A549 treated with CORT108297 at 1 μM for 4 hours (cell line): ENCODE measurements at places on chromosomes 5 and 9. TPM values are rescaled to one million over a fixed set of nuclear protein-coding genes. Genes with fewer than 3 reads are reported as not detected.

SV2C gene
- total RNA-seq = not detected in 5 replicates

PIP5KL1 gene
- total RNA-seq = 1.4 to 2.4 TPM (median 2.3 TPM) in 5 replicates

PLPPR1 gene
- total RNA-seq = not detected in 5 replicates

KCNV2 gene
- not detected in 5 replicates for total RNA-seq

SIGMAR1 gene
- 158 to 211 TPM (median 201 TPM) in 5 replicates for total RNA-seq

SMAD5 gene
- total RNA-seq = 19.6 to 31.8 TPM (median 30.9 TPM) in 5 replicates

NSUN2 gene
- 91.1 to 100 TPM (median 93.1 TPM) in 5 replicates for total RNA-seq

TNC gene
- total RNA-seq = 0.68 to 1.1 TPM (median 0.92 TPM) in 5 replicates

TAF1L gene
- 0.01 TPM in 1 of 5 replicates, not detected in the others for total RNA-seq

G3BP1 gene
- 132 to 171 TPM (median 137 TPM) in 5 replicates for total RNA-seq

NKD2 gene
- total RNA-seq = 13.7 to 19.1 TPM (median 18.3 TPM) in 5 replicates

ADAMTS19 gene
- total RNA-seq = not detected in 5 replicates

EGFL7 gene
- 37.0 to 63.6 TPM (median 60.7 TPM) in 5 replicates for total RNA-seq

ANKRD18A gene
- total RNA-seq = 8.9 to 14.8 TPM (median 11.5 TPM) in 5 replicates

RIC1 gene
- 9.2 to 13.4 TPM (median 12.9 TPM) in 5 replicates for total RNA-seq

APBA1 gene
- total RNA-seq = 0.11 to 0.29 TPM (median 0.14 TPM) in 5 replicates

WHRN gene
- total RNA-seq = 4.3 to 8.3 TPM (median 7.8 TPM) in 5 replicates

SPATA31C1 gene
- not detected in 5 replicates for total RNA-seq

ZDHHC11 gene
- total RNA-seq = 14.5 to 21.3 TPM (median 17.1 TPM) in 5 replicates

MYMK gene
- total RNA-seq = not detected in 5 replicates

KIF4B gene
- total RNA-seq = 0.02 to 0.05 TPM (median 0.03 TPM) in 3 of 5 replicates, not detected in the others

LCN9 gene
- total RNA-seq = not detected in 5 replicates

PRDM9 gene
- total RNA-seq = not detected in 5 replicates

PCDHA13 gene
- total RNA-seq = 0.05 to 0.20 TPM (median 0.06 TPM) in 3 of 5 replicates, not detected in the others

ZNF462 gene
- 4.0 to 4.6 TPM (median 4.3 TPM) in 5 replicates for total RNA-seq

NUTM2G gene
- total RNA-seq = 0.03 TPM in 1 of 5 replicates, not detected in the others

C5orf46 gene
- not detected in 5 replicates for total RNA-seq

HAND1 gene
- 0.12 to 0.26 TPM (median 0.18 TPM) in 5 replicates for total RNA-seq

PCDHGC3 gene
- total RNA-seq = 5.0 to 6.7 TPM (median 5.6 TPM) in 5 replicates

FAM78A gene
- 0.32 to 0.69 TPM (median 0.42 TPM) in 5 replicates for total RNA-seq

HK3 gene
- total RNA-seq = 0.03 to 0.44 TPM (median 0.12 TPM) in 3 of 5 replicates, not detected in the others

GRHPR gene
- 140 to 176 TPM (median 172 TPM) in 5 replicates for total RNA-seq

NTRK2 gene
- 0.02 to 0.05 TPM (median 0.03 TPM) in 5 replicates for total RNA-seq

SLC34A3 gene
- total RNA-seq = 0.07 to 0.14 TPM (median 0.10 TPM) in 4 of 5 replicates, not detected in the other

TEX53 gene
- not detected in 5 replicates for total RNA-seq

ARID3C gene
- total RNA-seq = 0.15 to 0.25 TPM (median 0.24 TPM) in 4 of 5 replicates, not detected in the other

FAM169A gene
- total RNA-seq = 4.2 to 7.6 TPM (median 6.7 TPM) in 5 replicates

FAM163B gene
- not detected in 5 replicates for total RNA-seq

TMC1 gene
- 0.02 to 0.13 TPM (median 0.07 TPM) in 4 of 5 replicates, not detected in the other for total RNA-seq

COMMD10 gene
- total RNA-seq = 36.6 to 38.3 TPM (median 36.8 TPM) in 5 replicates

PRR16 gene
- not detected in 5 replicates for total RNA-seq

SAXO1 gene
- total RNA-seq = not detected in 5 replicates

CRHBP gene
- 0.09 to 0.25 TPM (median 0.15 TPM) in 5 replicates for total RNA-seq

ROPN1L gene
- 1.9 to 2.7 TPM (median 2.1 TPM) in 5 replicates for total RNA-seq
